ENCODE measurements at places on chromosomes 2 and 18.
A peak's percentile ranks its signal among the peaks of the same experiment; 100 is the strongest.

DNA sequence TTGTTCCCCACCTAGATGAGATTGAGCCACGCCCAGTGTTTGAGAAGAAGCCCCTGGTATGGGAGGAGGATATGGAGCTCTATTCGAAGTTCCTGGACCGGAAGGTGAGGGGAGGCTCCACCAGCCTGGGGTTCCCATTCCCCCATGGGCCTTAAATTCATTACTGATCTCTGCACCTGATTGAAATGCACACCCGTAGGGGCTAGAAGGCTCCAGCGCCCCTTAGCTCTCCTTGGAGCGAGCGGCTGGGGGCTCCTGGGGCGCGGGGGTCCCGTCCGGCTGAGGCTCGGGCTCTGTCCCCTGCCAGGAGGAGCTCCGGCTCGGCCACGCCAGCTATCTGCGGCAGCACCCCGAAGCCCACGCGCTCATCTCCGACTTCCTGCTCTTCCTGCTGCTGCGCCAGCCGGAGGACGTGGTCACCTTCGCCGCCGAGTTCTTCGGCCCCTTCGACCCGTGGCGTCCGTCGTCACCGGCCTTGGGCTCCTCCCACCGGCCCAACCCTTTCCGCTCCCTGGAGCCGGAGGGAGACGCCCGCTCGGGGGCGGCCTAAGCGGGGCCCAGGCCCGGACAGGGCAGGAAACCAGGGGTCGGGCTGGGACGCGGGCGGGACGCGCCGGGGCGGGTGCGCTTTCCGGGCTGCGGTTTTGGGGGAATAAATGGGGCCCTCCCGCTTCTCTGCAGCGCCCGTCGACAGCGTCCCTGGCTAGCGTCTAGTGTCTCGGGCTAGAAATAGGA, 10.9 kb downstream of the CATIP start:
- peak; percentile 32 for DNase-seq

- DNase-seq, result no peak
These were observed 26.1 kb downstream of the ITGB1BP1 start for GRCh38 chr2:9397201-9397600.

GRCh38 chr18:32443033-32443705, 27.5 kb downstream of the GAREM1 start:
- no peak for DNase-seq

- DNase-seq, result no peak
These were observed 49.8 kb upstream of the IL1RL1 start for GRCh38 chr2:102261467-102262135.

GRCh38 chr2:174158003-174158402, 90.3 kb downstream of the OLA1 start:
- no peak for DNase-seq

GRCh38 chr2:237998530-237998929, 31.7 kb downstream of the UBE2F start:
- DNase-seq, result no peak

GRCh38 chr18:56565551-56566345, 72.6 kb downstream of the TXNL1 start:
- DNase-seq, result no peak

DNA sequence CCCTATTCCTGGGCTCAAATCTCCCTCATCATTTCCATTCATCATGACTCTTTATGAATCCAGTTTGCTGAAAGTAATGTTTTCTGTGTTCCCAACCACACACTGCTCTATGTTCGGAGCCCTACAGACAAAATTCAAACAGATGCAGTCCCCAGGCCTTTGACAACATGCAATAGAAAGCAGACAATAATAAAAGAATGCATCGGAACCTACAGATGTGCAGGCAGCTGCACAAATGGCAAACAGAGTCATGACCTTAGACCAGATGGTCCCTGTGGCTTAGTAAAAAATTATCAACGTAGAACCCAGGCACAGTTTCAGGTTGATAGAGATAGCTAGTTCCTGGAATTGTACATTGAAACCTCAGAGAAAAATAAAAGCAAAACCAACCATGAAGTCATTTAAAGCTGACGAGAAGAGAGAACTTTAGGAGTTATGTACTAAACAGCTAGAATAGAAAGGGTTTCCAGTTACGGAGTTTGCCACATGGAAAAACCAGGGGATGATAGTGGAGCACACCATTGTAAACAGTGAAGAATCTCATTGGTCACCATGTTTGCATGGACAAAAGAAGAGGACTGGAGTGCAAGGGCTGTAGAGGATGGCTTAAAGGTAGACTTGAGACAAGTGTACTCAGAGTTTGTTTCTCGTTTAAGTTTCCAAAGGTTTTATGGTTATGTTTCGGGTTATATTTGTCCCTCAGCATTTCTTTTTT, 23.2 kb upstream of the ACVR1 start:
- DNase-seq, result no peak

DNA sequence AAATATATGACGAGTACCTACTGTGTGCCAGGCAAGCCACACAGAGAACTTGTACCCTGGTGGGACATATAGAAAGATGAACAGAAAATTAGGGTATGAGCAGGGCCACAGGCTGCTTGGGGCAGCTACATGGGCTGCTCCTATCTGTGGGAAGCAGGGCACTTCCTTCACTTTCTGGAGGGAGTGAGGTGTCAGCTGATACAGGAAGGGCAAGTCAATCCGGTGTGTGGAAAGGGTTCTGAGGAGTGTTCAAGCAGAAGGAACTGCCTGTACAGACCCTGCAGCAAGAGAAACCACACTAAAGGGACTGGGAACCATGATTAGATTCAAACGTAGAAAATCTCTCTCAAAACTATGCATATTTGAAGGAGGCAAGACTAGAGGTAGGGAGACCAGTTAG, 58.6 kb upstream of the BCL11A start:
- no peak for DNase-seq

DNA sequence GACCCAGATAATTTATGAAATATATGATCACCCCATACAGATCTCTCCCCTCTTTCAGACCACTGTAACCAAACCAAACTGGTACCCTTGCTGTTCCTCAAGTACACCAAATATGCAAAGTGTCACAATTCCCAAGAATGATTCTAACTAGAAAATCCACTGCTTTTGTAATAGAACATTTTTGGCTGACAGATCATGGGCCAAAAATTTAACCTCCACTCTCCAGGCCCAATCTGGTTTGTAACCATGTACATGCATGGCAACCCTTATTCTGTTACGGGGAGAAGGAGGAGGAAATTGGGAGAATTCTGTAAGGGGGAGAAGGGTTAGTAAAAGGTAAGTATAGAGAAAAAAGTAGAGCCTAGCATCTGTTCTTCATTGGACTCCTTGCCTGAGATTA, 62.0 kb downstream of the IKZF2 start:
- no peak for DNase-seq

DNA sequence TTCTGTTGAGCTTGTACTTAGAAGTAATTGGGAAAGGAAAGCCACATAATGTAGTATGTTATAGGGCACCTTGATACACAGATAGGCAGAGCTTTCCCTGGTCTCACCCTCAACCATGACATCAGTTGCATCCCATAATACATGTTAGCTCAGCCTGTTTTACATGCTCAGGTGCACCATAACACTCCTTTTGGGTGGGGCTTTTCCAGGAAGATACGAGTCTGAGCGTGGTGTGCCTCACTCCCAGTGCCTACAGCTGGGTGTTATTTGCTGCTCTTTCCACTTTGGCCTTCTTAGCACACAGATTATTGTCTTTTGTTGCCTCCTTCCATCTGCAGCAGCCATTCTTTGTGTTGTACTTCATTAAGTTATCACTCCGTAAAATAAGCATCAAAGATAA, 11.9 kb downstream of the TTC39C start:
- no peak for DNase-seq

DNA sequence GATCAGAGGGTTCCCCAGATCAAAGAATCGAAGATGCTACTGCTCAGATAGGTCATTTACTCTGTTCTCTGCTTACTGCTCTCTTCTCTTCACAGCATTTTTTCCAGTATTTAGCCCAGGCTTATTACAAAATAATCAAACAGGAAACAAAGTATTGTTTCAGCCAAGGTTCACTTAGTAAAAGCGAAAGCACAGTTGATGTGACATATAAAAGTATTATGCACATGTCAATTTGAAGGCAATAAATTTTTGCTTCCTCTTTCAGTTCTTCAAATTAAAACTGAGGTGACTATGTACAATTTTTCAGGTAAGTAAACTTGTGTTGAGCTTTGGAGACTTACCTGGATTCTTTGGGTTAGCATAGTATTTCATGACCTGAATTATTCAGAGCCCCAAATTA, 262.8 kb upstream of the CHST9 start:
- DNase-seq, result no peak

GRCh38 chr18:49819823-49820671, 6.7 kb upstream of the ACAA2 start:
- DNase-seq, result no peak

DNA sequence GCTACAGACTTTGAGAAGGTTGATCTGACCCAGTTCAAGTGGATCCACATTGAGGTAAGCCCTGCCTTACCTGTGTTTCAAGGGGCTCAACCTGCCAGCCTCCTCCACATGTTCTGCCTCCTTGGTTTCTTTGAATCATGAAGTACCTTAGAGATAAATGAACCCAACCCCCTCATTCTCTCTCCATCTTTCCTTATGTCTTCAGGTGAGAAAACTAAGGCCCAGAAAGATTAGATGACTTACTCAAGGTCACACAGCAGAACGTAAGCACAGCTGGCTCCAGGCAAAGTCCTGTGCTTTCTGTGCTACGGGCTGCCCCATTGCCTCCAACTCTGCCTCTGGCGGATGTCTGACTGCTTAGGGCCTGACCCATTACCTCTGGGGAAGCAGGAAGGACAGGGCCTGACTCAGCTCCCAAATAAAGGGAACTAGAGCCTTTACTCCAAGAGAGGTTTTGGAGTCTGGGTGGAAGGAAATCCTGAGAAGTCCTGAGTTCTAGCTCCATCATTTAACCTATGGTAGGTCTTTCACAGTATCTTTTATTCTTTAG, 10.3 kb downstream of the KHK start:
- no peak for DNase-seq

GRCh38 chr2:81589406-81589805, 1284.9 kb upstream of the LRRTM1 start:
- no peak for DNase-seq

- DNase-seq, result no peak
These were observed 36.1 kb upstream of the ZNF532 start for GRCh38 chr18:58828399-58829121.

GRCh38 chr2:174824068-174824467, 59.8 kb upstream of the CHRNA1 start:
- no peak for DNase-seq

- no peak for DNase-seq
These were observed 52.5 kb downstream of the KCNE4 start for GRCh38 chr2:223104336-223105132.

GRCh38 chr2:107529146-107529545, 297.5 kb upstream of the RGPD4 start:
- DNase-seq, result no peak

GRCh38 chr2:4144731-4145130, 441.4 kb downstream of the DCDC2C start:
- DNase-seq, result no peak

Data from stimulated activated CD8-positive, alpha-beta memory T cell treated with anti-CD3 and anti-CD28 coated beads, Interleukin-15, amount 100 ng/mL, for 1 hour (primary cell).